Mesangial cell (primary cell): ENCODE measurements at places on chromosomes 2 and 18. TPM values are rescaled to one million over a fixed set of nuclear protein-coding genes. Genes with fewer than 3 reads are reported as not detected.

The SPP2 gene
- not detected in 2 replicates for total RNA-seq

The CHST10 gene
- total RNA-seq: 12.4 and 13.1 TPM in 2 replicates

The PROM2 gene
- total RNA-seq: under 0.01 and 1.0 TPM in 2 replicates

The KCNS3 gene
- 18.9 and 21.0 TPM in 2 replicates for total RNA-seq

The CD207 gene
- not detected in 2 replicates for total RNA-seq

The SERPINB11 gene
- not detected in 2 replicates for total RNA-seq

The ANKRD36 gene
- 5.7 and 11.1 TPM in 2 replicates for total RNA-seq

The FN1 gene
- total RNA-seq: 9,759 and 15,712 TPM in 2 replicates

The SLC23A3 gene
- under 0.01 and 0.25 TPM in 2 replicates for total RNA-seq

The ACVR1C gene
- total RNA-seq: under 0.01 TPM in 2 replicates
